ENCODE measurements at places on chromosomes 3 and 15.

DNA sequence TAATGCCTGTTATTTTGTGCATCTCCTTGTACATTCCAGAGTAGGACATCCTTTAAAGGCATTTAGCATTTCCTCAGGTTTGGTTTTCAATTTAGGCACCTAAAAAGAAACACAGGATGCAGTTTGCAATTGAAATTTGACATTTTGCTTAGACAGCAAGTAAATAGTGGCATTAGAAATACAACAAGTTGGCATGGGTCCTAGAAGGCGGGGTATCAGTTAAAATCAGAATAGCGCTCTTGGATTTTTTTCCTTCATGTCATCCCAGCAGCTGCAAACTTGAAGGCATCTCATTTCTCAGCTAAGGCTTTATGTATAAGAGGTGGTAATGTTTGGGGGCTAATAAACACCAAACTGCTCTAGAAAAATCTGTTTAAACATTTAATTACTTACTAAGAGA is 47.5 kb upstream of the SKOR1 start:
- no peak for DNase-seq
- H3K36me3 ChIP-seq, result no peaks in the 10 kb centered on the region
- no peak overlapping the region for H3K27ac ChIP-seq
- H3K4me3 ChIP-seq, result no peak overlapping the region
- H3K27me3 ChIP-seq, result no peaks in the 10 kb centered on the region

GRCh38 chr3:118213892-118214291 is 820.8 kb downstream of the IGSF11 start:
- no peak overlapping the region for H3K27ac ChIP-seq
- H3K27me3 ChIP-seq, result no peaks in the 10 kb centered on the region
- no peaks in the 10 kb centered on the region for H3K36me3 ChIP-seq
- H3K4me1 ChIP-seq, result no peaks in the 10 kb centered on the region

- no peak for DNase-seq
- no peaks in the 10 kb centered on the region for H3K27me3 ChIP-seq
- H3K27ac ChIP-seq, result no peak overlapping the region
- H3K36me3 ChIP-seq, result no peaks in the 10 kb centered on the region
- peaks cover 14% of the 10 kb centered on the region for H3K4me1 ChIP-seq
- H3K4me3 ChIP-seq, result no peak overlapping the region
Observed at GRCh38 chr15:85005319-85005718, 23.7 kb downstream of the PDE8A start.

GRCh38 chr15:98774756-98775497 is 126.6 kb downstream of the IGF1R start:
- no peak for DNase-seq
- peaks cover 12% of the 10 kb centered on the region for H3K4me1 ChIP-seq
- H3K36me3 ChIP-seq, result no peaks in the 10 kb centered on the region
- no peaks in the 10 kb centered on the region for H3K27me3 ChIP-seq
- H3K27ac ChIP-seq, result no peak overlapping the region

- H3K36me3 ChIP-seq, result no peaks in the 10 kb centered on the region
- no peak overlapping the region for H3K4me3 ChIP-seq
- peaks cover 100% of the 10 kb centered on the region for H3K27me3 ChIP-seq
- H3K27ac ChIP-seq, result no peak overlapping the region
- no peak for DNase-seq
- no peaks in the 10 kb centered on the region for H3K4me1 ChIP-seq
Observed at GRCh38 chr15:89364341-89364740, 29.7 kb upstream of the POLG start.

DNA sequence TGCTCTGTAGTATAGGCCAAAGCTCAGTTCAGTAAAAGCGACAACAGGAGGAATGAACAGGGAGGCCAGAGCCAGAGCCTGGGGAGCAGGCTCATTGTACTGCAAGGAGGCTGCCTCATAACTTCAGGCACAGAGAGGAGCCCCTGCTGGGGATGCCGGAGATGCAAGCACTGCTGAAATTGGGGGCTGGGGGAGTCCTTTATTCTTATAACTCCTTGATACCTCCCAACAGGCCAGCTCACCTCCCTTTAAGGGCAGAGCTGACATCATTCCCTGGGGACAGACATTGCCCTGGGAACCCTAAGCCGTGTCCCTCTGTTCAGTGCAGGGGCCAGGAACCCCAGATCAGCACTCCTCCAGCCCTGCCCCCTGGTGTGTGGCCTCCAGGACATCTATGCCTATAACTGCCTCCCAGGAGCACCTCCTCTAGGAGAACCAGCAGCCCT is 83.8 kb upstream of the MRPS22 start:
- H3K4me1 ChIP-seq, result no peaks in the 10 kb centered on the region
- no peak for DNase-seq
- H3K4me3 ChIP-seq, result no peak overlapping the region
- no peaks in the 10 kb centered on the region for H3K27me3 ChIP-seq
- no peak overlapping the region for H3K27ac ChIP-seq

DNA sequence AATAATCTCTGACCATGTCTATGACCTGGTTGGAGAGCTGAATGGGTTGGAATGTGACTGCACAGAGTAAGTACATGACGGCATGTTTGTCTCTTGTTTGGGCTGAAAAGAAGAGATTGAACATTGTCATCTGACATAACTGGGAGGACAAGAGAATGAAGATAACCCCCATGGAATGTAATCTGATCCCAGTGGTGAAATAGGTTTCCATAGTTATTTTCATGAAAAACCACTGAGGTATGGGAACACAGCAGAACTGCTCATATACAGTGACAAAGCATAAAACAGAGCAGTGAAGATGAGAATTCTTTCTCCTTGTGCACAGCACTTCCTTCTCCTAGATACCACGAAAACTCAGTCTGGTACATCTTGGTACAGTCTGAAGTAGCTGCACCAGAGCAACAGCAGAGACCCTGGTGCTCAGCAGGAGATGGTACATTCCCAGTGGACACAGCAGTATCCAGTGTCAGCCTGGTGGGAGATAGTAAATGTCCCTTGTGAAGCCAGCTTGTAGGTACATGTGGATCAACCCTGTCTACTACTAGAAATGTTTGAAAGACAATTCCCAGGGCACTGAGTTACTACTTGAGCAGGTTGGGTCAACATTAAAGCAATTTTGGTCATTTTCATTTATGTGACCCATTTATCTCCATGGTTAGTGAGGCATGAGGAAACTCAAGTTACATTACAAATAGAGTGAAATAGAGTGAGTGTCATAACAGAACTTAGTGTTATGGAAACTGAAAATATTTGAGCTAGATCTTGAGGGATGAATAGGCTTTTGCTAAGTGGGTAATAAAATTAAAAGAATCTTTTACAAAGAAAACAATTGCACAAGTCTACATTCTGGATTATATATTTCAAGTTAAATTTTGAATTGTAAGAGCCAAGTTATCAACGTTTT is 178.3 kb downstream of the SUCNR1 start:
- H3K36me3 ChIP-seq, result no peaks in the 10 kb centered on the region
- no peak overlapping the region for H3K27ac ChIP-seq
- H3K4me3 ChIP-seq, result no peak overlapping the region
- H3K27me3 ChIP-seq, result no peaks in the 10 kb centered on the region

- H3K4me3 ChIP-seq, result no peak overlapping the region
- DNase-seq, result no peak
- no peaks in the 10 kb centered on the region for H3K4me1 ChIP-seq
- H3K27me3 ChIP-seq, result no peaks in the 10 kb centered on the region
- no peak overlapping the region for H3K27ac ChIP-seq
- no peaks in the 10 kb centered on the region for H3K36me3 ChIP-seq
Observed at GRCh38 chr15:73403171-73403570, 34.4 kb upstream of the HCN4 start.

DNA sequence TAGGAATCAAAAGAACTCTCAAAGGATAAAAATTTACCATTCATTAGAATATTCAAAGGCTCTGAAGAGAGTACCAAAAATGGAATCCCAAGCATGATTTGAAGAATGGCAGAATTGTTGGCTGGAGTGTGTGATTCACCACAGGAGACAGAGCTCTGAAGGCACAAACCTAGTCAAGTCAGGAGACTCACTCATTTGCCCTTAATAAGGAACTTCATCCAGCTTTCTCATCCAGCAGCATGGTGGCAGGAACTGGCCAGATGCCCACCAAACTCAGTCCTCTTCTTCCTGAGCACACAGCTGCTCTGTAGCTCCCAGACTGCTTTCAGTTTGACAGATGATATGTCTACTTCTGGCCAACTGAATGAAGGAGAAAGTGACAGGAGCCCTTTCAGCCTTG is 16.5 kb upstream of the HEG1 start:
- no peak overlapping the region for H3K27ac ChIP-seq
- DNase-seq, result no peak
- no peaks in the 10 kb centered on the region for H3K4me1 ChIP-seq
- H3K4me3 ChIP-seq, result no peak overlapping the region

- no peak for DNase-seq
- H3K27me3 ChIP-seq, result no peaks in the 10 kb centered on the region
- no peaks in the 10 kb centered on the region for H3K4me1 ChIP-seq
- no peaks in the 10 kb centered on the region for H3K36me3 ChIP-seq
- H3K4me3 ChIP-seq, result no peak overlapping the region
- H3K27ac ChIP-seq, result no peak overlapping the region
Observed at GRCh38 chr3:71099997-71100719, 483.4 kb downstream of the FOXP1 start.

GRCh38 chr15:90001062-90001682 is at the start of gene ZNF710:
Gene ZNF710, plus strand, starts transcription at chr15:90001324. Its CDS starts 65,814 bp downstream, at chr15:90067138.
- peaks cover 4% of the 10 kb centered on the region for H3K4me1 ChIP-seq
- H3K27ac ChIP-seq, result peak within 1 kb of the TSS; percentile 39
- H3K36me3 ChIP-seq, result no peaks in the 10 kb centered on the region

- no peaks in the 10 kb centered on the region for H3K27me3 ChIP-seq
- no peaks in the 10 kb centered on the region for H3K36me3 ChIP-seq
- no peak for DNase-seq
- H3K4me1 ChIP-seq, result no peaks in the 10 kb centered on the region
Observed at GRCh38 chr3:53150247-53151085, 10.5 kb upstream of the PRKCD start.

- no peaks in the 10 kb centered on the region for H3K36me3 ChIP-seq
- H3K4me1 ChIP-seq, result no peaks in the 10 kb centered on the region
- DNase-seq, result no peak
- no peaks in the 10 kb centered on the region for H3K27me3 ChIP-seq
- no peak overlapping the region for H3K27ac ChIP-seq
Observed at GRCh38 chr15:70584441-70584837, 178.9 kb downstream of the UACA start.

GRCh38 chr3:168001244-168001643 is 94.5 kb downstream of the GOLIM4 start:
- no peak overlapping the region for H3K4me3 ChIP-seq
- H3K27me3 ChIP-seq, result no peaks in the 10 kb centered on the region
- no peak for DNase-seq
- H3K36me3 ChIP-seq, result no peaks in the 10 kb centered on the region
- no peaks in the 10 kb centered on the region for H3K4me1 ChIP-seq

- no peaks in the 10 kb centered on the region for H3K4me1 ChIP-seq
- no peak overlapping the region for H3K27ac ChIP-seq
- no peak for DNase-seq
Observed at GRCh38 chr3:25603703-25604102, 61.0 kb downstream of the TOP2B start.

- H3K4me3 ChIP-seq, result no peak overlapping the region
- no peak overlapping the region for H3K27ac ChIP-seq
- no peaks in the 10 kb centered on the region for H3K36me3 ChIP-seq
- H3K4me1 ChIP-seq, result no peaks in the 10 kb centered on the region
- peaks cover 26% of the 10 kb centered on the region for H3K27me3 ChIP-seq
- no peak for DNase-seq
Observed at GRCh38 chr3:138949445-138950005, 2.5 kb downstream of the FOXL2NB start.

- H3K4me3 ChIP-seq, result peak overlapping the region; percentile 66
- H3K27ac ChIP-seq, result peak overlapping the region; percentile 65
- H3K27me3 ChIP-seq, result no peaks in the 10 kb centered on the region
- peaks cover 5% of the 10 kb centered on the region for H3K4me1 ChIP-seq
- no peak for DNase-seq
- no peaks in the 10 kb centered on the region for H3K36me3 ChIP-seq
Observed at GRCh38 chr15:65303687-65304380, 643 bp upstream of the RNU5B-1 start.

DNA sequence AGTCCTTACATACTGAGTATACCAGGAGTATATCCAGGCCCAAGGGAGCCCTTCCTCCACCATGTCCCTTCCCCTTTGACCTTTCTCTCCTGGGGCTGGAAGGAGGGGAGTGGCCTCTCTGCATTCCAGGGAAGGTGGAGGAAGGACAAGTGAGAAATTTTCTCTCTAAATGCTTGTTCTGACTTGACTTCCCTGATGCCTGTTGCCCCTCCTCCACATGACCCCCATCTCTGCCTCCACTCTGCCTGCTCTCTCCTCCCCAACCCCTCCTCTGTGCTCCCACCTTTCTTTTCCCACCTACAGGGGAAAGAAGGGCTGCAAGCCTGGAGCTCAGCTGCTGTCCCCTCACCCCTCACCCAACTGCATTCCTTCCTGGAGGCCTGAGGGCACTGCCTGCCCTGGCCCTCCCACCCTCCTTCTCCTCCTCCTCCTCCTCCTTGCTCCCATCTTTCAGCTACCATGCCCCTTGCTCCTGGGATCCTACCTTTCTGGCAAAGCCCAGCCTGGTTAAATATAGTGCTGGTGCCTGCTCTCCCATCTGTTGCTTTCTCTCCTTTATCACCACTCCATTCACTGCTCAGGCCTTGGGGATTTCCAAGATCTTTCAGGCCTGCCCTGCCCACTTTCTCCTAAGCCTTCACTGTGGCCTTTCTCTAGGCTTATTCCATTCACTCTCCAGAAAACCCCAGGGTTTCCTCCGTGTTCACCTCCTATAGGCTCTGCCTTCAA is 8.5 kb upstream of the DAG1 start:
- peaks cover 9% of the 10 kb centered on the region for H3K4me1 ChIP-seq
- no peak for DNase-seq
- no peak overlapping the region for H3K27ac ChIP-seq
- H3K4me3 ChIP-seq, result no peak overlapping the region
